IMR-90 (cell line): ENCODE measurements at places on chromosomes 16 and 17. TPM values are rescaled to one million over a fixed set of nuclear protein-coding genes. Genes with fewer than 3 reads are reported as not detected.

- peak; percentile 16 for DNase-seq
Measured at GRCh38 chr17:80899402-80900268, 92.0 kb upstream of the CHMP6 start.

- peak; percentile 76 for DNase-seq
Measured at GRCh38 chr17:81412490-81413093, 17.3 kb downstream of the BAHCC1 start.

DNA sequence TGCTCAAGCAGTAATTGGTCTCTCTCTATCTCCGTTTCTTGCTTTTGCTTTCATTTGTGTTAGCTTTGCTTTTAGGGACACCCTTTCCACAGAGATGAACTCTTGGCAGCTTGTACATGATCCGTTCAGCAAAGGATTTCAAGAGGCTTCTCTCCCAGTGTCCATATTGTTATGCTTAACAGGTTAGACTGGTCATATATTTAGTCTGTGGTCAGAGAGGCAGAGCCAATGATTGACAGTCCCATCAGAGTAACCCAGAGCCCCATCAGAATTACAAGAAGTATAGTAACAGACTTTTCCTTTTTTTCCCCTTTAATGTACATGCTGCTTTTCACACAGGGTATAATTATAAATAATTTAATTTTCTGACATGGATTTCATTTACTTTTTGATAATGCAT, 34.4 kb downstream of the GDPD1 start:
- DNase-seq: no peak

DNA sequence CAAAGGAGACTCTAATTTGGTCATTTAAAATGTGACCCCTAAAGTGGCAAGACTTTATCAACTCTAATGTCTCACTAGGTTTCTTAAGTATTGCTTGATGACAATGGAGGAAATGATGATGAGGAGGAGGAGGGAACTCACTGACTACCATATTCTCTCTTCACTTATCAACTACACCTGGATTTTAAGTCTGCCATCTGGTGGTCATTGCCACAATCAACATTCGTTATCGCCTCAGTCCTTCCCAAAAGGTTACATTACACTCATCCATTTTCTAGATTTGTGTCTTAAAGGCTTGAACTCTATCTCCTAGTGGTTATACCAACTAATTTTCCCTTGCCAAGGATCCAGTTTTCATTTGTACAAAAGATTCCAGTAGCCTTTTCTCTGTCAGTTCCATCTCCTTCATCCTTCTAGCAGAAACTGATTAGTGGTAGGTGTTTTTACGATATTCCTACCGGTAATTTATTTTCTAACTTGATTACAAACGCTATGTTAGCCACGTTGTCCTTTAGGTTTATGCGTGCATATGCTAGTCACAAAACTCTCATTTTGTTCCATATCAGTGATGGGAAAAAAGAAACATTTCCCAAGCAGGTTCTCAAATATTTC, 114.6 kb upstream of the NOG start:
- peak; percentile 25 for DNase-seq

DNA sequence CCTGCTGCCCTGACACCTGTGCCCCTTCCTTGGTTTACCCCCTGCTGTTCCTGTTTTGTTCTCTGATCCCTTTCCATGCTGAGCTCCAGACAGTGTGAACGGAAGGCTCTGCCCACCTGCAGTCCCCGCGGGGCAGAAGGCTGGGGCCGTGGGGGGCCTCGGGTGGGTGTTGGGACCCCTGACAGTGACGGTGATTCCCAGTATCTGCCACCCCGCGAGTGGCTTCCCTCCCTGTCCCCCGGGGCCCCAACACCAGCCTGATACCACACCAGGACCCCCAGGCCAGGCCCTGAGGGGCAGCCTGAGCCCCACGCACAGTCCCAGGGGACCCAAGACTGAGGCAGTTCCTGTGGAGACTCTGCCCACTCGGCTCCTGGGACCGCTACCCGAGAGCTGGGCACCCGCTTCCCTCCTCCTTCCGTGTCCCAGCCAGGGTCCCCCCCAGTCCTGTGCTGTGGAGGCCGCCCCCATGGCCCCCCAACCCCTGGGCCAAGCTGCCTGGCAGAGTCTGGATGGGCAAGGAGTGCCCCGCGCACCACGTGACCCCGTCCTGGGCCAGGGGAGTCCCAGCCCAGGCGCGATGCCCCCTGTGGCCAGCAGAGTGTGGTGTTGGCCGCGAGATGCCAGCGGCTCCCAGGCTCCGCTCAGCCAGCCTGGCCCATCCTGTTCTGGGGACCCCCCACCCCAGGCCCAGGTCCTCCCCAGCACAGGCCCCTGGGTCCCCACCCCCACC, 10.0 kb upstream of the C1QTNF8 start:
- DNase-seq: peak; percentile 33

SDR42E2 gene
- total RNA-seq: not detected in 2 replicates

ALOX15 gene
- not detected in 2 replicates for total RNA-seq

MYH2 gene
- not detected in 2 replicates for total RNA-seq

AKAP10 gene
- 18.3 and 18.6 TPM in 2 replicates for total RNA-seq
